Kidney (tissue), 22 donors: ENCODE measurements at places on chromosomes 2 and 18.
A peak's percentile ranks its signal among the peaks of the same experiment; 100 is the strongest.

DNA sequence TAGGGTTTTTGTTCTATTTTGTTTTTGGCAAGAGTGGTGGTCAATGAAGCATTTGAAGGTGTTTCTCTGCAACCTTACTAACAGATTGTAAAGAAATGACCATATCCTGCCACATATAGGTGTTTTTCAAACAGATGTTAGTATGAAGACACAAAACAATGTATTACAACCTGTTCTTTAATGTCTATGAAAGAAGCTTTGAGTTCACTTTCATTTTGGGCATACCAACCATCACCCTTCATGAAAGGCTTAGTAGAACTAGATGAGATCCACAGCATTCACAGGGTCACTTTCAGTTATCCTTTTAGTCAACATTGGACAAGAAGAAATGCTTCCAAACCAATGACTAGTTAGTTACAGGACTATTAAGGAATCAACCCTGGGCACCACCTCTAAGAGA is 95.1 kb downstream of the EHBP1 start:
- DNase-seq: no peak

GRCh38 chr18:30889519-30890301 is 152.8 kb downstream of the DSC3 start:
- peak; percentile 11 for DNase-seq

GRCh38 chr2:9498210-9498609 is 23.9 kb downstream of the IAH1 start:
- DNase-seq: no peak

DNA sequence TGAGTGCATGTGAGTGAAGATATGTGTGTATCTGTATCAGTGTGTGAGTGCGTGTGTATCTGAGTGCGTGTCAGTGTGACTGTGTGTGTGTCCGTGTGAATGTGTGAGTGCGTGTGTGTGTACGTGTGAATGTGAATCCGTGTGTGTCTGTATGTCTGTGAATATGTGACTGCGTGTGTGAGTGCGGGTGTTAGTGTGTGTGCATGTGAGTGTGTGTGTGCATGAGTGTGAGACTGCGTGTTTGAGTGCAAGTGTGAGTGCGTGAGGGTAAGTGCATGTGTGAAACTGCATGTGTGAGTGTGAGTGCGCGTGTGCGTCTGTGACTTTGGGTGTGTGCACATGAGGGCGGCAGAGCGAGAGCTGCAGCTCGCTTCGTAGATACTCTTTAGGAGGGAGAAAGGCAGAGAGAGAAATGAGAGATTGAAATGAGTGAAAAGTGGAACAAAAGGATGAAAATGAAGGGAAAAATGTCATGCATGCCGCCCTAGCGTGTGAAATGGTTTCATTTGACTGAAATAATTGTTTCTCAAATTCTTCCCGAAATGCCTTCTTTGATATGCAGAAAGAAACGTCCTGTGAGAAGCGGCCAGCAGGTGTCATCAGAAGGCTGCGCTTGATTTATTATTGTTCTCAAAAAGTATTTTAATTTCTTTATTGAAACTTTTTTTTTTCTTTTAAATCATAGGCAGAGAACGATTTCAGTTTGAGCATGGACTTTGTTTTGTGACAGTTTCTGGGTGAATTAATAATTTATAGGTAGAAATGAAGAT is 25.6 kb downstream of the ZNF407 start:
- DNase-seq: no peak

DNA sequence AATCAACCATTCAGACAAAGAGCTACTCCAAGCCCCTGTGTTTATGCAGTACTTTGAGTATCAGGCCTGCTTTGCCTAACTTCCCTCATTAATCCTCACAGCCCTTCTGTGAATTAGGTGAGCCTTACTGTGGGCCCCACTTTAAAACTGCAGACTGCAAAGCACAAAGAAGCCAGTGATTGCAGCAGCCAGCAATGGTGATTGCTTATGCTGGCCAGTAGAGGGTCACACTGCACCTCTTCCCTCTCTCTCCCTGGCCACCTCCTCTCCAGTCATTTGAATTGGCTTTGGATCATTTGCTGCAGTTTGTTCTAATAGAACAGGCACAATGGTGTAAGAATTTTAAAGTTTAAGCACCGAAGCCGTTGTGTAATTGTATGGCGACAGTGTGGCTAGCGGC is 229.9 kb downstream of the AGPS start:
- no peak for DNase-seq

- no peak for DNase-seq
Measured at GRCh38 chr2:191728750-191729624, 51.1 kb downstream of the NABP1 start.
